ENCODE measurements at places on chromosomes 16 and 17.

GRCh38 chr17:40935624-40936023, 1.8 kb downstream of the KRT23 start:
- peak; percentile 49 for DNase-seq

DNA sequence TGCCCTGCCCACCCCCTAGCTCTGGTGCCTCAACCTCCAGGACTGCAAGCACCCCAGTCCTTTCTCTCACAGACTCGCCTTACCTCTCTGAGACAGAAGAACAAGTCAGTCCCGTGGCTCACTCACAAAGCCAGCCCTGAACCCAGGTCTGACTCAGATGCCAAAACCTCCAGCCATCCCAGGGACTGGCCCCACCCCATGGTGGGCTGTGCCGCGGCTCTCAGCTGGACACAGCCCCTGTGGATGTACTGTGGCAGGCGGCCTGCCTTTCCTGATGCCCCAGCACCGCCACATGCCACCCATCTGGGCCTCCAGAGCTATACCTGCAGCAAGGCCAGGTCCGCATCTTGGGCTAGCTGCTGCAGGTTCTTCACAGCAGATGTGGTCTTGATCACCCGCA, 19.8 kb downstream of the MPG start:
- no peak for DNase-seq

- no peak for DNase-seq
Observed at GRCh38 chr16:88992351-88993165, 15.6 kb upstream of the CBFA2T3 start.

DNA sequence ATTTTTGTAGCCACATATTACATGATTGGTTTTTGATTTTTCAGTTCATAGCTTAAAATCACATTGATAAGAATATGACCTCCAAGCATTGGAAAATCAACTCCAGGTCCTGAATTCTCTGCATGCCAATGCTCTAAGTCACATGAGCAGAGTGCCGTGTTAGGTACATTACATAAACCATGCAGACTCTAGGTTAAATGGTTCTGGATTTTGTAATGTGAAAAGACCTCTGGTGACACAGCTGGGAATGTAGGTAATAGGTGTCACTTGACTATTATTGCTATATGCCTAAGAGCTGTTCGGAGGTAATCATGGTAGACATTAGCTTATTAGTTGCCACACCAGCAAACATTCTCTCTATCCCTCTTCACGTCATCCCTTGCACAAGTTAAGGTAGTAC, 231.1 kb upstream of the SALL1 start:
- no peak for DNase-seq

GRCh38 chr16:3127745-3128144, 7.1 kb upstream of the ZNF213 start:
- DNase-seq: no peak

GRCh38 chr16:67403976-67404555, 10.8 kb upstream of the TPPP3 start:
- no peak for DNase-seq

- peak; percentile 71 for DNase-seq
Observed at GRCh38 chr16:11914210-11915113, 1.3 kb downstream of the GSPT1 start.

DNA sequence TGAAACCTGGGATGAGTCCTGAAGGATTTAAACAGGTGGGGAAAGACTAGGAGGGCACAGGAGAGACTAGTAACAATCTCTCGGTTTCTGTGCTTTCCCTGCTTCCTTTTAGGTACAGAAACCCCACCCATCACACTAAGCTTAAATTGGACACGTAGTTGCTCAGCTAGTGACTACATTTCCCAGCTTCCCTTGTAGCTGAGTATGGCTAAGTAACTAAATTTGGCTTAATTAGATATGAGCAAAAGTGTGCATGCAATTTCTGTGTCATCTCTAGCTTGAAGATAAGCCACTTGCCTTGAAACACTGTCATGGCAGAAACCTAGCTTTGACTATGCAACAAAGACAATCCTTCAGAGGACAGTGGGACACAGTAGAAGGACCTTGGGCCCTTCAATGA, 36.5 kb downstream of the CACNG1 start:
- DNase-seq: peak; percentile 29

DNA sequence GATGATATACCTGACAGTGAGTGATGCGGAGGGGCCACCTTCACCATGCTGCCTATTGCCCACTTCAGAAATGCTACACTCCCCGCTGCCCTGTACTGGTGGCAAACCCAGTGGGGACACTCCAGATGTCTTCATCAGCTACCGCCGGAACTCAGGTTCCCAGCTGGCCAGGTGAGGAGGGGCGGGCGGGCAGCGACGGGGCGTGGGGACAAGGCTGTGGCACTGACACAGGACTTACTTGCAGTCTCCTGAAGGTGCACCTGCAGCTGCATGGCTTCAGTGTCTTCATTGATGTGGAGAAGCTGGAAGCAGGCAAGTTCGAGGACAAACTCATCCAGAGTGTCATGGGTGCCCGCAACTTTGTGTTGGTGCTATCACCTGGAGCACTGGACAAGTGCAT, 16.6 kb downstream of the SARM1 start:
- no peak for DNase-seq

- peak; percentile 89 for DNase-seq
Observed at GRCh38 chr17:65137021-65137939, at the start of gene RGS9. TSS of gene RGS9 (plus strand) at chr17:65137370. CDS start at chr17:65137541, 171 bp downstream.

- DNase-seq: no peak
Observed at GRCh38 chr16:2706611-2707311, 13.3 kb downstream of the PRSS27 start.

GRCh38 chr17:56803071-56803470, 30.6 kb downstream of the C17orf67 start:
- no peak for DNase-seq

DNA sequence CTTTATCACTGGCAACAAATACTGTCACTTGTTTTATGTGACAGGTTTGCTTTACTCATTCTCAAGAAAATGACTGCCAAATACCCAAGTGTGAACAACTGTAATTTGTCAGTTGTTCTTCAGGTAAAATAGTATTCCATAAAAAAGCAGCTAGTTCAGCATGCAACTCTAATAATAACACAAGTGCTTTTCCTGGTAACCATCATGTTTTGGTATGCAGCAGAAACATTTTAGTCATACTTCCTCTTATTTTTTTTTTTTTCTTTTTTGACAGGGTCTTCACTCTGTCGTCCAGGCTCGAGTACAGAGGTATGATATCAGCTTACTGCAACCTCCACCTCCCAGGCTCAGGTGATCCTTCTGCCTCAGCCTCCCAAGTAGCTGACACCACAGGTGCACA, 4.6 kb downstream of the TERF2 start:
- no peak for DNase-seq

DNA sequence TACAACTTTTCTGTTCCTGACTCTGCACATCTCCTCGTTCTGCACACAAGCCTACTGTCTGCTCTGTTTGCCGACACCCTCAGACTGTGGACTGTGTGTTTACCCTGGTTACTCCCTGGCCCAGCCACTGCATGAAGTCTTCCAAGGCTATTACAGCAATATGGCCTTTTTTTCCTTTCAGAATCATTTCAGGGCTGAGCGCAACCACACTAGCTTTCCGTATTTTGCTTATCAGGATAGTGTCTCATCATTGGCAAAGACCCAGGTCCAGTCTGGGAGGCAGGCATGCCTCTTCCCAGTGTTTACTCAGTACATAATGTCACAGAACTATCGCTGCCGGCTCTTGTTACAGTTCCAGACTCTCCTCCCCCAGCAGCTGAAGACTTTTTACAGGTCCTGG, 10.1 kb downstream of the DNAH9 start:
- no peak for DNase-seq

DNA sequence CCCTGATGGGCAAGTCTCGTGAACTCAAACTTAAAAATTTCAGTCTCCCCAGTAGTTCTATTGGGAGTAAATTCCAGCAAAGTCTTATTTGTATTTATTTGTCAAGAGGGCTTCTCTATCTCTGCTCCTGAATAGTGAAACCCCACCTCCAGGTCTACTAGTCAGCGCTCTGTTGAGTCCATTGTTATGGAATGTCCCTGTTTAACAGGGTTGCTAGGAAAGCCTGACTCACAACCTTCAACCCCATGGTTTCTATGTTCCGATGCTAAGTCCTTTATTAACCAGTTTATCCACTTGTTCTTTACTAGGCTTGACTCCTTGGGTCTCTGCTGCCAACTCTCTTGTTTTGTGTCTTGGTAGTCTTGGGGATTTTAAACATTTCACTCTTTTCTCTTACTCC, 250.7 kb upstream of the MYOCD start:
- DNase-seq: no peak

DNA sequence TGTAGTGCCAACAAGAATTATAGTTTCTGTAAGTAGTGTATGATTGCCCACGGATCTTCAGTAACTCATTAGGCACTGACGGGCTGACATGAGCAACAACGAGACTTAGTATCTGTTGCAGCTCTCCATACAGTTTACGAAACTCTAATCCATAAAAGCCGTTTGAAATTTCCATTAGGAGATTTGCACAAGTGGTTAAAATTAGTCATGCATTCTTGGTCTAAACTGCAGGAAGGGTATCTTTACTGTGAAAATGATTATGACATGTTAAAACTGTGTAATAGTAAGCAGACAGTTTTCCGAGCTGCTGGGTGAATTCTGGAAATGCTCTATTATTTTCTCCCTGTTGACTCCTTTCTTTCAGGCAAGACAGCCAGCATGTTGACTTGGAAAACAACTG, 605.0 kb downstream of the WWOX start:
- DNase-seq: no peak

DNA sequence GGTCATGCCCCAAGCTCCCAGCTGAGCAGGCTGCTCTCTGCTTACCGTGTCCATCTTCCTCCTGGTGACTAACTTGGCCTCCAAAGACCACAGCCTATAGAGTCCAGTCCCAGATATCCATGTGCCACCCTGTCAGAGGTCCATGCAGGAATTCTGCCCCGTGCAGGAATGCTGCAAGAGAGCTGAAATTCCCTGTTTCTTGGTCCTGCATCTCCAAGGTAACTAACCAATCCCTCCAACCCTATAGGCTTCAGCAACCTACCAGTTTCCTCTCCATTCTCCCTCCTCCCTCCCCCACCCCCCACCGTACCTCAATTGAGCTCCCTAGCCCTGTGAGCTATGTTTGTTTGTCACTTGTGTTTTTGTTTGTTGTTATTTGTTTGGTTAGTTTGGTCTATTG, 9.6 kb upstream of the MKS1 start:
- DNase-seq: no peak

DNA sequence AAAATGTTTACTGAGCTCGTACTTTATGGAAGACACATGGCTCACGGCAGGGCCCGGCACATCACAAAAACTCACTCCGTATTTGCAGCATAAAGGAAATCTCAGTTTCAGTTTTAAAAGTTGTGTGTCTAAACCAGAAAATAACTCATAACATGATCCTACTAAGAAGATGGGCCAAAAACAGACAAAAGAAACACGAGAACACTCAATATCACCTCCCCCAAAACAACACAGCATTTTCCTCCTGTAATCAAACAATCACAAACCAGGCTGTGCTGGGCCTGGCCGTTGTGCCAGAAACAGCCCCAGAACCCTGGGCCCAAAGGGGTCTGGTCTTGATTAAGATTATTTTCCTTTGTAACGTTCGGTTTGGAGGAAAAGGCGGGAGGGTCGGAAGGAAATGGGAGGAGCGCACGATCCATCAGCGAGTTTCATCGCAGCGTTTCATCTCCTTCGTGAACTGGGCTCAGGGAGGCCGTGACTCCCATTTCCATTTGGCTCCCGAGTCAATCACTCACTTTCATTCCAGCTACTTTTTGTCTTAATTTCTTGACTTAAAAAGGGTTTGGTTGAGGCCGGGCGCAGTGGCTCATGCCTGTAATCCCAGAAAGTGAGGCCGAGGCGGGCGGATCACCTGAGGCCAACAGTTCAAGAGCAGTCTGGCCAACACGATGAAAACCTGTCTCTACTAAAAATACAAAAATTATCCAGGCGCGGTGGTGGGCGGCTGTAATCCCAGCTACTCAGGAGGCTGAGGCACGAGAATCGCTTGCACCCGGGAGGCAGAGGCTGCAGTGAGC, 61.4 kb downstream of the NXN start:
- DNase-seq: no peak

DNA sequence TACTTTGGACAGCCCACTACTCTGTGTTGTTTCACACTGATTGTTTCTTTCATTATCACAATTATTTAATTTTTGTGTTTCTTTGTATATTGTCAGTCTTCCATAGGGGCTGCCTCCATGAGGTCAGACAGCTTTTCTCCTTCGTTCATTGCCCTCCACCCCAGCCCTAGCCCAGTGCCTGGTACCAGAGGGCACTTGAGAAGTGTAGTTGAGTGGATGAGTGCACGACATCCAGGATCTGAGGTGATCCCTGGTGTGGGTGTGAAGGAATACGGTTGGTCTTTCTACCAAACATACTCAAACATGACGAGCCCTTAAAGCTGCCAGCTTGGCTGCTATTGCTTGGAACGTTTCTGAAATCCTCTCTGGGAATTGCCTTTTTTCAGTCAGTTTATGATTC, 37.9 kb downstream of the DHRS7B start:
- no peak for DNase-seq
